KG1 (cell line): ENCODE measurements at places on chromosomes 2 and 18.

- DNase-seq: no peak
These were observed 41.4 kb downstream of the SPP2 start for GRCh38 chr2:234091883-234092282.

GRCh38 chr2:216195565-216196029 is 86.4 kb downstream of the XRCC5 start:
- no peak for DNase-seq

DNA sequence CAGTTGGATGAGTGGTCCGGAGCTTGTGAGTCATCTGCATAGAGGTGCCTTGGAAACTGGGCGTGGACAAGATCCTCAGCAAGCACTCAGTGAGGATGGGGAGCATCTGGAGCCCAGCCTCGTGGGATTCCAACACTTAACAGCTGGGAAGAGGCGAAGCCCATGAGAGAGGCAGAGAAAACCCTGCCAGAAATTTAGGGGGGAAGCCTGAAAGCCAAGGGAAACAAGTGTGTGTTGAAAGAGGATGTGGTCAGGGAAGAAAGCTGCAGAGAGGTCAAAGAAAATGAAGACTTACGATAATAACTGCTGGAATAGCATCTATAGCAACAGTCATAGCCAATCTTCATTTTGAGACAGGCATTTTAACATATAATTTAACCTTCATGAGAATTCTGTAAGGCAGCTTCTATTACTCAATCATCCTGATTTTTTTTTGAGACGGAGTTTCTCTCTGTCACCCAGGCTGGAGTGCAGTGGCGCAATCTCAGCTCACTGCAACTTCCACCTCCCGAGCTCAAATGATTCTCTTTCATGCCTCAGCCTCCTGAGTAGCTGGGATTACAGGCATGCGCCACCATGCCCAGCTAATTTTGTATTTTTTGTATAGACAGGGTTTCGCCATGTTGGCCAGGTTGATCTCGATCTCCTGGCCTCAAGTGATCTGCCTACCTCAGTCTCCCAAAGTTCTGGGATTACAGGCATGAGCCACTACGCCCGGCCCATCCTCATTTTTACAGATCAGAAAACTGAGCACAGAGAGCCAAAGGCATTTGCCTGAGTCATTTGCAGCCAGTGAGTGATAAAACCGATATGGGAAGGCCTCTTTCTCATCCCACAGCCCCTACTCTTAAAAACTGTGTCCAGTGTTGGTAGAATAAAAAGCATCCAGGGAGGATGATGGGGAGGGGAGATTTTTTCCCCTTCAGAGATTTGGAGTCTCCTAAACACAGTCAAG is 214.4 kb upstream of the EPAS1 start:
- DNase-seq: peak; percentile 28

DNA sequence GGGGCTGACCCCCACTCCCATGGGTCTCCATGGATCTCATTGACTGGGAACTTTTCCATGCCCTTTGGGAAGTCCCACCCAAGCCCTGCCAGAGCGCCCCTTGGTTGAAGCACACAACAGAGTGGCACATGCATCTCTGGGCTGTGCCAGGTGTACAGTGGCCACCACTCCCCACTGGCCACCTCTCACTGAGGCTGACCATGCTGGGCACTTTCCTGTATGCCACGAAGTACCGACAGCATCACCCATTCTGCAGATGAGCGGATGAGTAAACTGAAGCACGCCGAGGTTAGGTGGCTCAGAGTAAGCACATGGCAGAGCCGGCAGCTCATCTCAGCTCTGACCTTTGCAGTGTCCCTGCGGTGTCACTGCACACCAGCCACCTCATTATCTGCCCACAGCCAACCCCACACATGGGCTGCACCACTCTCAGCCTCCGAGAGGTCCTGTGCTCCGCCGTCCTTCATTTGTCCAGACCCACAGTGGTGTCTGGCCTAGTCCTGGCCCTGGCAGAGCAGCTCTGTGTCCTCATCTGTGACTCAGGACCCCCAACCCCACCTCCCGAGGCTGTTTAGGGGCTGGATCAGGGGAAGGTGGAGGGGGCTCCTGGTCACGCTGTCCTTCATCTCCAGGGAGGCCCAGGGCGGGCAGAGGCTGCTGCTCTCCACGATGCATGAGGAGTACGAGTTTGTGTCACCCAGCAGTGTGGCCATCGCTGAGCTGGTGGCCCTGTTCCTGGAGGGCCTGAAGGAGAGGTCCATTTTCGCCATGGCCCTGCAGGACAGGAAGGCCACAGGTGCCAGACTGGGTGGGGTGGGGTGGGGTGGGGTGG is 18.0 kb upstream of the GPR17 start:
- DNase-seq: no peak

DNA sequence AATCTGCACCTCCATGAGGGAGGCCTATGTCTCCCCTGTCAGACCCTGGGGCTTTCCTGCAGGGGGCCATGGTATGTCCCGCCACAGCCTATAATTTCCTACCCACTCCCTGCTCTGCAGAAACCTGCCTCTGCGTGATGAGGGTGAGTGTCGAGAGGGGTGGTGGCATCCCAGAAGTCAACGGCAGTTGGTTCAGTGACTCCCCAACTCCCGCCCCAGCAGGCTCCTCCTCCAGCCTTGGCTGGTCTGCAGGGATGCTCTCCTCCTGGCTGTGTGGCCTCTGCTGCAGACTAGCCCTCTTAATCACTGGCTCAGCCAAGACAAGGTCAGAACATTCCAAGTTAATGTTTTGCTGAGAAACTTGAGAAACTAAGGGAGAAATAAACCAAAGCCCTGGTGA is 13.3 kb downstream of the CELF4 start:
- DNase-seq: no peak

- DNase-seq: no peak
These were observed 23.2 kb downstream of the GPR39 start for GRCh38 chr2:132439703-132440398.

- no peak for DNase-seq
These were observed 38.4 kb downstream of the PAX8 start for GRCh38 chr2:113240150-113240914.

- DNase-seq: no peak
These were observed 39.6 kb downstream of the FTCDNL1 start for GRCh38 chr2:199811346-199811745.

GRCh38 chr2:127642706-127643438 is 3.1 kb upstream of the GPR17 start:
- no peak for DNase-seq

- peak; percentile 53 for DNase-seq
These were observed 135.2 kb upstream of the HAAO start for GRCh38 chr2:42927334-42928160.

DNA sequence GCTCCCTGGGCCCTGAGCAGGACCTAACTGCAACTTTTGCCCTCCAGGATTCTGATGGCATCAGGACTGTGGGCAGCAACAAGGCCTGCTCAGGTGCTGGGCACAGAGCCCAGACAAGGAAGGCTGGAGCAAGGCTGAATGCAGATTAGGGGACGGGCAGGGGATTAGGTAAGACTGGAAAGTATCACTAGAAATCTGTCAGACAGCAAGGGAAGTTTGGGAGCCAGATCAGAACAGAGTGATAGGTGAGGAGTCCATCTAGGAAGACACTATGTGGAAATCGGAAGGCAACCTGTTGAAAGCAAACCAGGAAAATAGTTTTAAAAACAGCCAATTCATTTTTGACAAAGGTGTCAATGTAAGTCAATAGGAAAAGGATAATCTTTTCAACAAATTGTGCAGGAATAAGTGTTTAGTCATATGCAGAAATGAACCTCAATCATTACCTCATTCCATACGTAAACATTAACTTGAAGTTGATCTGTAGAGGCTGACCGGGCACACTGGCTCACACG is 56.4 kb upstream of the STPG4 start:
- no peak for DNase-seq

GRCh38 chr2:126227250-126227649 is 428.7 kb upstream of the GYPC start:
- no peak for DNase-seq

GRCh38 chr18:49756671-49757362 is 56.5 kb downstream of the ACAA2 start:
- no peak for DNase-seq

- no peak for DNase-seq
These were observed 79.2 kb upstream of the EPC2 start for GRCh38 chr2:148565272-148565894.

DNA sequence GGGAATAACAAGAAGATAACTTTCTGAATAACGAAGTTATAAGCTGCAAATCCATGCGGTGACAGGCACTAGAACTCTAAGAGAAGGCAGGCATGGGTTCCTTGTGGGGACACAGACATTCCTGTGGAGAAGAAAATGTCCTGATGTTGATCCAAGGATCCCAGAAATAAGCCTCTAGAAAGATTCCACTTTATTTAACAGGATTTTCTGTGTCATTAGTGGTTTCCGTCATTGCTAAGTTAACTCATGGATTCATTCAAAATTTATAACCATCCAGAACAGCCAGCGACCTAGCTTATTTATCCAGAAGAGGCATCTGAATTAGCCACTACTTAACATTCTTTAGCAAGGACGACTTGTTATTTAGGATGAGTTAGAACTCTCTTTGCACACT is 10.0 kb upstream of the CD302 start:
- DNase-seq: no peak

DNA sequence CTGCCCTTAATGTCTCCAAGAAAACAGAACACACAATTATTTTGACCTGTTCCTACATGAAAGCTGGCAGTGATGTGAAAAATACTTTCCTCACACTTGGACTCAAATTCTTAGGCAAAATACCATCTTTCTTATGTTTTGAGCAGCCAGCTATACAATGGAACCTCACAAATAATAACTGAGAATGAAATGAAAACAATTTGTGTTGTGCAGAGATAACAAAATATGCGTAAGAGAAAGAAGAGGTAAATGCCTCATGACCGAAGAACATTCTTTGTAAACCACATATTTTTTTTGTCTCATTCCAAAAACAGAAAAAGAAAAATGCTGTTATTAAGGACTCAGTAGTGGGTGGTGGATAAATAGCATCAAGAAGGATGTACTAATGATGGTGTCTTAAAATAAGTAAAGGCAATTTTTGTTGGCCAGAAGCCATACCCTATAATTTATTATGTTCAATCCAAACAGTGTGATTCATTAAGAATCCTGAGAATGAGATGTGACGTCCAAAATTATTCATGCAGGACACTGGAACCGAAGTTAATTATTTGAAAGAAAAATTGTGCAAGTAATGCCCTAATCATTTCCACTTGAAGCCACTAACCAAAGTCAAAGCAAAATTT is 193.0 kb upstream of the NETO1 start:
- DNase-seq: no peak

DNA sequence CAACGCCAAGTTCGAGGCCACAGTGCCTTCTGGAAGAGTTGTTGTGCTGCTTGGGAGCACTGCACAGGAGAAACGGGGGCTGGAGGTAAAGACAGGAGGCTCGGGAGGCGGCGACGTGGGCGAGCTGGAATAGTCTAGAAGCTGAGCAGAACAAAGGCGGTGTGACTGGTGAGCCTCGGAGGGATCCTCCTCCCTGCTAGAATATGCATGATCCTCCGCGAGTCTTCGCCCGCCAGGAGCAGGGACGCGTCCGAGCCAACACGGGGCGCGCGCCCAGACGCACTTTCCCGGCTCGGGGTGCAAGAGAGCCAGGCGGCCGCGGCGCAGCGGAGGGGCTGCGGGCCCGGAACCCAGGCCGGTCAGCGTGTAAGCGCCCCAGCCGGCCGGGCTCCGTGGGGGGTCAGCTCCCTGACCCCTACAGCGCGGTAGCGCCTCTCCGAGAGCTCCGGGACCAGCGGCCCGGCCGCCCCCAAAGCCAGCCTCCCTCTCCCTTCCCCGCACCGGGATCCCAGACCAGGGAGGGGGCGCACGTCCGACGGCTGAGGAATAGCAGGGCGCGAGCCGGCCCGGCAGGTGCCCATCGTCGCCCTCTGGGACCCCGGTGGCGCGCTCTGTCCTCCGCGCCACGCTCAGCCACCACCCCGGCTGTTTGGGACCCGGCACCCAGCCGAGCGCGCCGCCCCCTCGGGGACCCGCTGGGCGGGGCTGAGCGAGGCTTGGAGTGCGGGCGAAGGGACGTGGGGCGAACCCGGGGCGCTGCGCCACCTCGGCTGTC is 62.5 kb downstream of the GNAL start:
- DNase-seq: no peak

GRCh38 chr18:42176599-42176998 is 221.6 kb downstream of the PIK3C3 start:
- DNase-seq: no peak

DNA sequence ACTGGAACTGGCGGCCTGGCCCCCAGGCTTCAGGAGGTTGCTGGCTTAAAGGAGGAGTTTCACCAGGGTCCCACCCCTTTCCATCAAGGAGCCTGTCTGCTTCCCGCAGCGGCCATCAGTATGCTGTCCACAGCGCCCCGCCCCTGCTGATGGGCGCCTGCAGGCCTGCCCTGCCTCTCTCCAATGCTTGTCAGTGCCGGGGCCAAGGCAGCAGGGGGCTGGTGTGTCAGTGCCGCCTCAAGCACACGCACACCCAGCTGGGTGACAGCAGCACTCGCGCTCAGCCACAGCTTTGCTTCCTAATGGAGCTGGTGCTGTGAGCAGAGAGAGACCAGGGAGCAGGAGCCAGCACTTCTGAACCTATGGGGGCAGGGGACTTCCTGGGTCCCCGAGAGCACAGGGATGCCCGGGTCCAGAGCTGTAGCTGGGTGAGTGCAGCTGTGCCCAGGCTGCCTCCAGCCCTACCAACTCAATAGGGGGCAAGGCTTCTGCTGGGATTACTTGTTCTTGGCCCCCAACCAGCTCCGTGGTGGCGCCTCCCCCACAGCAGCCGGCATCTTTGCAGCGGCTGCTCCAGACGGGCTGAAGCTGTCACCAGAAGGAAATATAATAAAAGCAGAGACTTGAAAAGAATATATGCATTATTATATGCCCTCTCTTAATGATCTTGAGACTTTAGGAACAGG is 377.2 kb upstream of the LRATD1 start:
- no peak for DNase-seq

DNA sequence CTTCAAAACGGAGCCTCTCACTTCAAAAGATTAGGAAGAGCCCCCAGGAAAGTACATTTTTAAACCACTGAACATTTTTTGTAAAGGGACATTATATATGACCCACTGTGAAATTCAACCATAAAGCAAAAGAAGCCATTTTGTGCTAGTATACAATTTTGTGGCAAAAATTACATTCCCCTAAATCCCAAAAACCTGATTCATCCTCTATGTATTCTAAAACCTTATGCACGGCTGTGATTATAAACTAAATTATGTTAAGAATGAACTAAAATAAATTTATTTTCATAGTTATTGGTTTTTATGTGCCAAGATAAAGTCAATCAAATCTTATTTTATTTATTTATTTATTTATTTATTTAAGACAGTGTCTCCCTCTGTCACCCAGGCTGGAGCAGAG is 48.5 kb downstream of the RTN4 start:
- DNase-seq: no peak

DNA sequence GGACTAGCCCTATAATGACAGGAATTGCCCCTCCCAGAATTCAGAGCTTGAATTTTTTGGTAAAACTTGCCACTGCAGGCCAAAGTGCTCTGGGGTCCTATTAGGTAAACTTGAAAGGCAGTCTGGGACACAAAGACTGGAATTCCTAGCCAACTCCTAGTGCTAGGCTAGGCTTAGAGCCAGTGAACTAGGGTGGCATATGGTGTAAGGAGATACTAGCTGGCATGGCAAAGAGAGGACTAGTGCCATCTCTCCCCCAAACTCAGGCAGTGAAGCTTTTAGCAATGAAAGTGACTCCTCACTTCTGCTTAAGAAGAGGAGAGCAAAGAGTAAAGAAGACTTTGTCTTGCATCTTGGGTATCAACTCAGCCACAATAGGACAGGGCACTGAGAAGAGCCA is 410.5 kb upstream of the CNTNAP5 start:
- DNase-seq: no peak

GRCh38 chr2:63081404-63081803 is 30.8 kb downstream of the OTX1 start:
- no peak for DNase-seq

GRCh38 chr2:191846515-191847476 is at the start of gene CAVIN2:
Gene CAVIN2, minus strand, starts transcription at chr2:191847088. Its CDS starts 163 bp downstream, at chr2:191846925.
- DNase-seq: no peak

- DNase-seq: no peak
These were observed 20.0 kb downstream of the GREB1 start for GRCh38 chr2:11553661-11554398.
